EL (cell line): ENCODE measurements at places on chromosomes 12 and 14.

GRCh38 chr12:6392504-6392903, 8.5 kb downstream of the LTBR start:
- DNase-seq, result no peak

- DNase-seq, result no peak
Measured at GRCh38 chr14:29005647-29006046, 239.1 kb downstream of the FOXG1 start.

GRCh38 chr14:40955131-40955505, 651.6 kb upstream of the LRFN5 start:
- no peak for DNase-seq

DNA sequence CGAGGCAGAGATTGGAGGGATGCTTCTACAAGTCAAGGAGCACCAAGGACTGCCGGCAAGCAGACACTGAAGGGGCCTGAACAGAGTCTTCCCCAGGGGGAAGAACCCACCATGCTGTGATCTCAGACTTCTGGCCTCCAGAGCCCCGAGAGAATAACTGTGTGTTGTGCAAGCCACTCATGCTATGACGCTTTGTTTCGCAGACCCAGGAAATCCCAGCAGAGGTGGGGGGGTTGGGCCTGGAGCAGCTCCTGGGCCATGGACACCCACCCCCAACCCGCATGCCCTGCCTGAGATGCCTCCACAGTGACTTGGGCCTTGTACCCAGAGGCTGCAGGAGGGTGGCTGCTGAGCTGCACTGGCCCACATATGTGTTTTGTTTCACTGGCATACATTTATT, 31.2 kb downstream of the ARL6IP4 start:
- no peak for DNase-seq

- DNase-seq, result no peak
Measured at GRCh38 chr14:91910196-91910595, 37.3 kb downstream of the FBLN5 start.
